Stimulated activated CD4-positive, alpha-beta T cell treated with anti-CD3 and anti-CD28 coated beads, Interleukin-1b, Interleukin-23, amount 100 ng/mL, for 1 hour (primary cell): ENCODE measurements at places on chromosomes 3 and 15.

DNA sequence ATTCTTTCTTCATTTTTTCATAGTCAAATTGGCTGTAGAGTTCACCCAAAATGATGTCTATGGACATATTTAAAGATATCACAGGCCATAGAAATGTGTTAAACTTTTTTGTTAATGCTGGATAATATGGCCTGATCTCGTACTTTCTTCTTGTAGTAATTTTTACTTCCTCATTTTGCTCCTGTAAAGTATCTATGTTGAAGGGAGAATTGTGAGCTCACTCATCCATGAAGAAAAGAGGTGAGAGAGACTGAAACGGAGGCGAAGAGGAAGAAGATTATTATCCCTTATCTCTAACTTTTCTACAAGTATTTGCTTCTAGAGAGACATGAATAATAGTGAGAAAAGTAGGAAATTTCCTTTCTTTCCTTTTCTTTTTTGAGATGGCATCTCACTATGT, 613.8 kb upstream of the TBL1XR1 start:
- DNase-seq = no peak

- no peak for DNase-seq
These were observed 1.5 kb downstream of the TRPC1 start for GRCh38 chr3:142725357-142725739.

GRCh38 chr3:106678657-106679390, 698.4 kb upstream of the CCDC54 start:
- no peak for DNase-seq

- DNase-seq = no peak
These were observed 41.1 kb upstream of the PLSCR5 start for GRCh38 chr3:146646261-146646660.

DNA sequence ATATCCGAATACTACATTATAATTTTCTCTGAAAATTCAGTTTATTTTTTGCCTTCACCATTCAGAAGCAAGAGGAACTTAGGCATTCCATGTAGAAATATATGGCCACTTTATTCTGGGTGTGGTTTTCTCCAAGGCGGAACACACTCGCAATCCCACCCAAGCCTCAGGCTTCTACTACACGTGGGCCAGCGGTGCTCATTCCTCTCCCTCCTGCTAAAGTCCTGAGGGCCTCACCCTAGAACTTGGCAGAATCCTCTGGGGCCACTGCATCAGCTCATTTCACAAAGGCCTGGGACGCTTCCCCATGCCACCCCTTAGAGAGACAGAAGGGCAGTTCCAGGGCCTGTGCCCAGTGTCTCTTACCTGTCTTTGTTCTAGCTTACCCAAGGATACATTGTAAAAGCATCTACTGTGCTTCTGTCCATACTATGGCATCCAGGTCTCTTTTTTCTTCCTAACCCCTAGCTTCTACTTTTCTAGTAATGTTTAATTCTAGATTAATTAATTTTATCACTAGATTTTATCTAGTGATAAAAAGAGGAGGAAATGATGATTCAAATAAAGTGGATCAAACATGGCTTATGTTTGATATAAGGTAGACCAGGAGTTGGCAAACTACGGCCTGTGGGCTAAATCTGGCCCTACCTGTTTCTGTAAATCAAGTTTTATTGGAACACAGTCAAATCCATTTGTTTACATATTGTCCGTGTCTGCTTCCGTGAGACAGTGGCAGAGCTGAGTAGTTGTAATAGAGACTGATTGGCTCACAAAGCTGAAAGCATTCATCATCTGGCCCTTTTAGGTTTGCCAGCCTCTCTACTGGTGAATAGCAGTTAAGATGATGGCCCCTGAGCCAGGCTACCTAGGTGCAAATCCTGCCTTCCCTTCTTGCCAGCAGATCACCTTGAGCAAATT, 29.8 kb downstream of the LARS2 start:
- DNase-seq = no peak

DNA sequence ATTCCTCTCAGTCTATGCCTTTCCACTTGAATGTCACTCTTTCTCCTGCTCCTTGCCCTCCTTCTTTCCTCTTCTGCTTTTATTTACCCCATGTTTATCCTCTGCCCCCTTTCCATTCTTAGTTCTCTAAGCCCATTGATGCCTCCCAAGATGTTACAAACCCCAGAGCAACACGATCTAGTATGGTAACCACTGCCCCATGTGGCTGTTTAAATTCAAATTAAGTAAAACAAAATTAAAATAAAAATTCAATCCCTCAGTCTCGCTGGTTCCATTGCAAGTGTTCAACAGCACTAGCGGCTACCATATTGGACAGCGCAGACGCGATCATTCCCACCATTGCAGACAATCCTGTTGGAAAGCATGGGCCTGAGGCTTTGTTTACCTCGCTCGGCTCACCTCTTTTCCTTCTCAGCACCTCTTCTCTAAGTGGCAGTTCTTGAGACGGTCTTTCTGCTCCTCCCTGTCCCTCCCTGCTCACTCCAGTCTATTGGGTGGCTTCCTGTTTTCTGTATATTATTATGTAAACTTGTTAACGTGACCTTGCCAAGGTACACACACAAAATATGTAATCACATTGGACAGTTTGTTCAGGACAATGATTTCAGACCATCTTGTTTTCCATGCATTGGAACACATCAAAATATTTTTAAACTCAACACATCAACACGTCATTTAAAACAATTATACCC, 21.8 kb upstream of the CA12 start:
- DNase-seq = no peak

GRCh38 chr3:100915706-100916495, 77.3 kb downstream of the ABI3BP start:
- no peak for DNase-seq

DNA sequence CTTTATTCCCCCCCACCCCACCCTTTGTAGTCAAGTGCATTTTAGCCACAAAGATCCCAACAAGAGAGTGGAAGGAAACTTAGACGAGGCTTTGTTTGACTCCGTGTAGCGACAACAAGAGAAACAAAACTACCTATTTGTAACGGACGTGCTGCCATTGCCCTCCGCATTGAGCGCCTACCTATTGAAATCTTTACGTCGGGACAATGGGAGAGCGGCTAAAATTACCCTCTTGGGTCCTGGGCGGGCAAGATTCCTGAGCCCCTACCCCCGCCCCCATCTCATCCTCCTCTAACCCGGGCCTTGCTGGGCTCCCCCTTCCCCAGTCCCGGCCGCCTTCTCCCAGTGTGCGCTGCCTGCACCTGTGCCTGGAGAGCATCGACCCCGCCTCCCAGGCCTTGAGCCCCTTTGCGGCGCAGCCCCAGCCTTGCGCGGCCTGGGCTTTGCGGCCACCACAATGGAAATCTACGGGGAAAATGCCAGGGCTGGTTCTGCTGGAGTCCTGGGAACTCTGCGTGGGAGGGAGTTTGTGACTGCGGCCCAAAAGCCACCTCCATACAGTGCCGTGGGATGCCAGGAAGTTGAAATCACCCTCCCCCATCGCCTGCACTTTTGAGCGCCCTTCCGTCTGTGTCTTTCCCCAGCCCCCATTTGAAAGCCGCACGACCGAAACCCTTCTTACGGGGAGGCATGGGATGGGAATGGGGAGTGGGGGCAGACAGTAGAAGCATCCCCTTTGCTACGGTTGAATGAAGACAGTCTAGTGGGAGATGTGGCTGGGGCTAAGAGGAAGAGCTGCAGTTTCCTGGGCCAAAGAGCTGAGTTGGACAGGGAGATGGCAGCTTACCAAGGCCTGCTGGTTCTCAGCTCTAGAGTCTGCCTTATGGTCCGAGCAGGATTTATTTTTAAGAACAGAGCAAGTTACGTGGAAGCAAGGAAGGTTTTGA, 1.1 kb upstream of the SOX2 start:
- no peak for DNase-seq

GRCh38 chr3:133989936-133990702, 39.6 kb downstream of the SLCO2A1 start:
- no peak for DNase-seq

- DNase-seq = no peak
These were observed 256.8 kb upstream of the IGF1R start for GRCh38 chr15:98391568-98391967.

- no peak for DNase-seq
These were observed 77.6 kb downstream of the POLR2M start for GRCh38 chr15:57784081-57784511.

DNA sequence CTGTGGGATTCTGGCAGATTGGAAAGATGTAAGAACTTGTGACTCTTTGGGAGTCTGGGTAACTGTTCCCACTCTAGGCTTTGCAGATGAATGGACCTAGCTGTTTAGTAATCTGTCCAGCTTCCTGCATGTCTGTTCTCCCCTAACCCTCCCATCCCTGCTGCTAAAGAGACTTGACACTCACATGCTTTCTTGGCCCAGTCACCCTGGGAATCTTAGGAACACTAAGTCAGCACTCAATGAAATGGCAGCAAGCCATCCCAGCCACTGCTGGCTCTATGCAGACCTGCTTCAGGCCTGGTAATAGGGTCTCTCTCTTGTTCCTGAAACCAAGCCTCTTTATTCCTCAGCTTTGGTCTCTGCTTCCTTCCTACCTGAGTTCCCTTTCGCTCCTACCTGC, 63.7 kb upstream of the THSD4 start:
- DNase-seq = no peak

GRCh38 chr15:64000183-64000951, 45.9 kb downstream of the DAPK2 start:
- DNase-seq = no peak

- DNase-seq = no peak
These were observed 667.6 kb downstream of the NAALADL2 start for GRCh38 chr3:175526609-175527280.

GRCh38 chr3:10320320-10320677, 613 bp downstream of the SEC13 start:
- no peak for DNase-seq

- no peak for DNase-seq
These were observed 340.3 kb downstream of the SLC9A9 start for GRCh38 chr3:143507735-143508580.

- DNase-seq = no peak
These were observed 716.2 kb downstream of the DIPK2A start for GRCh38 chr3:144687862-144688261.

DNA sequence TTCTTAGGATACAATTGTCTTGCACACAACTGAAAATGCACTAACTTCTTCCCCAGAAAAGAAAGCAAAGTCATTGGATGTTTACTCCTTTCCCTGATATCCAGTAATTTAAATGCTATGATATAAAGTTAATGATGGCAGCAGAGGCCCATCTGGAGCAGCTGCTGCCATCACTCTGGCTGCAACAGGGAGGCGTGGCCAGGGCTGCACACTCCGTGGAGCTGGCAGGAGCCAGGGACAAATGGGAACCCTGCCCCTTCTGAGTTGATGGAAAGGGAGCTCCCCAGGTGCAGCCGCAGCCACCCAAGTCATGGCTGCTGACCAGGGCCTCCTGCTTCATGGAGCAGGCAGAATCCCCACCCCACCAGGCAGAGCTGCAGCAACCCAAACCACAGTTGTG, 72.6 kb upstream of the ALDH1A3 start:
- DNase-seq = no peak

GRCh38 chr3:4754180-4755086, 224.8 kb upstream of the BHLHE40 start:
- DNase-seq = no peak

- DNase-seq = no peak
These were observed 66.1 kb upstream of the RORA start for GRCh38 chr15:61295239-61295638.

GRCh38 chr3:150656316-150656715, 47.4 kb downstream of the ERICH6 start:
- DNase-seq = no peak

DNA sequence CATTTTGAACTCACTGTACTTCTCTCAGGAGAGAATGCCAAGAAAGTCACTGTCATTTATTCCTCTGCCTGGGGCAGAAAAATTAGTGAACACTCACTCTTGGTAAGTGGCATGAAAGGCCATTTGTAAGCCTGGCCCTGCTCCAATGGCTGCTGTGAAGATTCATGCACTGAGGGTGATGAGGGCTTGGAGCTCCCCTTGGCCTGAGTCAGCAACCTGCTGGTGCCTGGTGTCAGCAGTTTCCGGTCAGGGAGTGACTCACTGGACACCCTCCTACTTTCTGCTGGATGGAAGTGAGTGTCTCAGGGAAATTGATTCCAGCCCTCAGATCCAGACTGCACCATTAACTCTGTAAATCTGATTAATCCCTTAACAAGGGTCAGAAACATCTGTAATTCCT, 37.6 kb downstream of the TRA2B start:
- no peak for DNase-seq

- no peak for DNase-seq
These were observed 95.7 kb downstream of the ANO10 start for GRCh38 chr3:43525941-43526607.

- no peak for DNase-seq
These were observed 50.6 kb upstream of the ULK4 start for GRCh38 chr3:42012383-42012934.

GRCh38 chr3:113008117-113008516, 17.3 kb downstream of the GTPBP8 start:
- no peak for DNase-seq
